Thyroid gland (tissue), 4 donors: ENCODE measurements at places on chromosomes 7 and 10. TPM values are rescaled to one million over a fixed set of nuclear protein-coding genes. Genes with fewer than 3 reads are reported as not detected.

DNA sequence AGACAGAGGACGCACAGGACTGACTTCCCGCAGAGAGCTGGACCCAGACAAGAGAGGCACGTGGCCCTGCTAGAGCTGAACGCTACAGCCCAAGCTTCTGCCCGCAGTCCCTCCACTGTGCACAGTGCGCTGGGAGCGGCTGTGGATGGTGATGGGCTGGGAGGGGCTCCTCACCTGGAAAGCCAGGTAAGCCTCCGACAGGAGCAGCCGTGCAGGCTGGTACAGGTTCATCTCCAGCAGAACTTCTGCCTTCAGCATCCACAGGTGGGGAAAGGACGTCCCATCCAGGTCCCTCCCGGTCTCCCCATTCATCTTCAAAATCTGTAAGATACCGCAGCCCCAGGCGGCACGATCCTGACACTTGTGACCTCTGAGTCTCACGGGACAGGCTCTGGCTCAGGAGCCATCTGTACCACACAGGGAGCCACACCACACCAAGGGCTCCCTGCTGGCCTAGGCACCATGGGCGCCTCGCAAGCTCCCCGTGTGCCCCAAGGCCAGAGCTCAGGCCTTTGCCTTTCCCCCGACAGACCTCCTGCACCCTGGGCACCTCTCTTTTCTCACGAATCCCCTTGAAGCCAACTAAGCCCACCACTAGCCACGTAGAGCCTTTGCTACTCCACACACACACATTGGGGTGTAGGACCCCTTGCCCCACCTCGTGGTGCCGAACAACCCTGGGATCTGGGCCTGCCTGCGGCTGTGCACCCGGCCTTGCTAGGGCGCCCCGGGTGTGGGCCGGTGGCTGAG is 76.3 kb downstream of the CFAP46 start:
- peak; percentile 0 for DNase-seq

- DNase-seq: peak; percentile 53
These were observed 718.9 kb downstream of the LRMDA start for GRCh38 chr10:76150139-76150875.

OR2A42 gene
- total RNA-seq: 1.5 TPM

DNA sequence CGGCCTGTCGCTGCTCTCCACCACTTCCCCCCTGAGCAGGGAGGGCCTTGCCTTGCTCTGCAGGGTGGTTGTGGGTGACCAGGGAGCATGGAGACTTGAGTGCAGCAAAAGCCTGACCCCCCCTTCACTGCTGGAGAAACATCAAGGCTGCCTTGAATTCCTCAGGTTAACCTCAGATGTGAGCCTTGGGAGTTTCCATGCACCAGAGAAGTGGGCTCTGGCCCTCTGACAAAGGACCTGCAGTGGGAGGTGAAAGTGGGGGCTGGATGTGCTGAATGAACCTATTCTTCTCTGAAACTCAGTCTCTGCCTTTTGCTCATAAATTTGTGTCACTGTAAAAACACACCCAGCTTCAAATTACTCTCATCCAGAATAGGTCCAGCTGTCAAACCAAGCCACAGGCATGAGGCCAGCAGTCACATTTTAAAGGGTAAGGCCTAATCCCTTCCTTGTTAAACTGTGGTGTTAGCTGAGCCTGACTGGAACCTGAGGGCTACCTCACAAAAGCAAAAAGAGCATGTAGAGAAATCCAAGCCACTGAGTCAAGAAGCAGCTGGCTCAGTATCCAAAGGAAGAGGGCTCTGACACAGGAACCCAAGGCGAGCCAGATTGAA is 356.8 kb downstream of the CCSER2 start:
- DNase-seq: no peak

UPF2 gene
- 25.7 TPM for total RNA-seq

GRCh38 chr10:70232155-70232858 is 922 bp downstream of the PPA1 start:
- peak; percentile 74 for DNase-seq

- no peak for DNase-seq
These were observed 35.3 kb downstream of the COG5 start for GRCh38 chr7:107528461-107528860.

TUBAL3 gene
- not detected for total RNA-seq

- DNase-seq: peak; percentile 48
These were observed 3.4 kb upstream of the ARHGAP22 start for GRCh38 chr10:48608279-48608681.

ZNF727 gene
- 11.9 TPM for total RNA-seq

MKX gene
- total RNA-seq: 0.67 TPM

DNA sequence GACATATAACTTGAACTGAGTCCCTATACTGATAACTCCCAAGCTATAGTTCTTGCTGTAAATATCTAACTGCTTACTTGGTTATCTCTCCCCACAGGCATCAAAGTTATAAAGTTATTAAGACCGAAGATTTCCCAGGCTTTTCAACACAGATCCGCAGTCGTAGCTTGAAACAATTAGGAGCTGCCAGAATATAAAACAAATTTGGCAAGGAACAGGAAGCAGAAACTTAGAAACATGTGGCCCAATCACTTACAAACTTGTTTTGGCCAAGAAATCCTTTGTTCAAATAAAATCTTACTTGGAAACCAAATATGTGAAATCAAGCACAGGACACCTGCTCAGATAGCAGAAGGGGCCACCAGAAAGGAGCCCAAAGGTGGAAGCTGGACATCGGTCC is 9.0 kb downstream of the SLC16A12 start:
- DNase-seq: no peak

DNA sequence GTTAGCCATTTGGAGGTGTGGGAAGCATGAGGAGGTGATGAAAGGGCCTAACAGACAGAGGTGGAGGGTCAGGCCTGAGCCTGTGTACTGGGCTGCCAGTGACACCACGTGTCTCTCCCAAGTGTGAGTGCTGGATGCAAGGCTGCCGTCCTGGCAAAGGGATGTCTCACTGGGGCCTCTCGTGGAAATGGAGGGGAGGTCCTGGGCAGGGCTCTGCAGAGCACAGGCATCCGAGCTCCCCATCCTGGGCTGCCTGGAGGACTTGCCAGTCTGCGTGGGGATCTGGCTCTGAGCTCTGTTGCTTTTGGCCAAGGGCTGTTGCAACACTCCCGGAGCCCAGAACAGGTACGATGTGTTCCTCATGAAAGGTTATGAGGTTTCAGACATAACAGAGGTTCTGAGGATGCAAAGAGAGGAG is 77.3 kb downstream of the GRK5 start:
- peak; percentile 91 for DNase-seq

OR2A14 gene
- total RNA-seq: not detected
